ENCODE measurements at places on chromosomes 7 and 10.

DNA sequence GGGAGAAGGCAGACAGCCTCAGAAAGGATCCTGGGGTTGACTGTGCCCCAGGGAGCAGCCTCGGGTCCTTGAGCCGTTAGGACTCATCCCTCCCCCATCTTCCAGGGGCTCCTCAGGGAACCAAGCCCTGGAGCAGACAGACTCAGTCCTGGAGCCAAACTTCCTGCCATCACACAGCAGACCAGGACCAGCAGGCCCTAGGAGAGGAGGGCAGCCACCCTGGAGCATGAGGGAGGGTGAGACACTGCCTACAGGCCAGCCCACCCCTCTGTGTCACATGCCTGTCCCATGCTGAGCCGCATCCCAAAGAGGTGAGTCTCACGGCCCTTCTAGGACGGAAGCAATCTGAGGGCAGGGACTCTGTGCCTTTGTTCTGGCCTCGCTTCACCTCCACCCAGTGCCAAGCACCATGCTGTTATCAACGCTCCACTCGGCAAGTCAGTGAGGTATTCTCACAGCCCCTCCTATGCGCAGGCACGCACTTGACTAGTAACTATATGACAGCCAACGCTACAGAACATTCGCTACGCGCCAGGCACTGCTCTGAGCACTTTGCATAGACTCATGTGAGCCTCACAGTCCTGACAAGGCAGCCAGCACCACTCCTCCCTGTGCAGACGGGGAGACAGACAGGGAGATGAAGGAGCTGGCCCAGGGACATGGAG lies 19.1 kb downstream of the MAD1L1 start:
- no peak for DNase-seq

DNA sequence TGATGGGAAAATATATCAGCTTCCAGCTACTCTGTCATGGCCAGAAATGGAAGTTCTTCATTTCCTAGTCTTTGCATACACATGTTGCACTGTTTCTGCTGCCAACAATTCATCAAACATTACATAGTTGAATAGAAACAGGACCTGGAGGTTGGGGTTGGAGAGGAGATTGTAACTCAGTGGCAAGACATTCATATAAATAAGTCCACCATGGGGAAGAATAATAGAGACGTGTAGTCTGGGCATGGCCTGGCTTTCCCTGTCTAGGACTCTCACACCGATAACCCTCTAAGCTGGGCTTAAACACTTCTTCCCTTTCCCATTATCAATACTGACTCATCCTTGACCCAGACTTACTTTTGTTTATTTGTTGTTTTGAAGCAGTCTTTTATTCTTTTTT lies 155.7 kb downstream of the PLPP4 start:
- no peak for DNase-seq

DNA sequence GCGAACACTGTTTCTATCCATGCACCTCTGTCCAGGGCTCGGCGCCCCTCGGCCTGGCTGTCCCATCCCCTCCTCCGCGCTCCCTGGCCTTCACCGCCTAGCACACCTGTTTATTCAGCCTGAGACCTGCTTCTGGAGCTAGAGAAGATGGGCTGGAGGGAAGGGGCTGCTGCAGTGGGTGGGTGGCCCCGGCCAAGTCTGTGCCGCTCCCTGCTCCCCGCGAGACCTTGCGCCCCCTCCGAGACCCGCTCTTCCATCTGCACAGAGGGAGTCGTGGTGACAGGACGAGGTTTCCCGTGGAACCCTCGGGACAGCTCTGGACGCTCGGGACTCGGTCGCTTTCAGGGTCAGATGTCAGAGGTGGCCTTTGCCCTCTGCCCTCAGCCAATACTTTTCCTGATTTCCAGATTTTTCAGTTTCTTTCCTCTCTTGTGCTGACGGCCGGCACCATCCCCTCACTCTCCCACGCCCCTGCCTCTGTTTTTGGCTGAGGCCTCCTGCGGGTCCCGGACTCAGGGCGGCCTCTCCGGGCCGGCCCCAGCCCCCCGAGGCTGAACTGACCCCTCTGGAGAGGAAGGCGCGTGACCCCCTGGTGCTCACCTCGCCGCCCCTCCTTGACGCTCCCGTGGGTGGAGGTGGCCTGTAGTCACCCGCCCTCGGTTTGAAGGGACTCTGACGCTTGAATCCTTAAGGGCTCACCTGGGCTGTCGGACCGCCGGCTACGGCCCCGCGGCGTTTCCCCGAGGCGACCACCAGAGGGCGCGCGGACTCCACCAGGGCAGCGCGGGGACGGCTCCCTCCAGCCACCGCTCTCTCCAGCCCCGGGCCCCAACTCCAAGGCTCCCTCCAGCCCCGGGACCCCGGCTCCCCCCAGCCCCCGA lies 15.6 kb downstream of the SHH start:
- DNase-seq = peak; percentile 12

DNA sequence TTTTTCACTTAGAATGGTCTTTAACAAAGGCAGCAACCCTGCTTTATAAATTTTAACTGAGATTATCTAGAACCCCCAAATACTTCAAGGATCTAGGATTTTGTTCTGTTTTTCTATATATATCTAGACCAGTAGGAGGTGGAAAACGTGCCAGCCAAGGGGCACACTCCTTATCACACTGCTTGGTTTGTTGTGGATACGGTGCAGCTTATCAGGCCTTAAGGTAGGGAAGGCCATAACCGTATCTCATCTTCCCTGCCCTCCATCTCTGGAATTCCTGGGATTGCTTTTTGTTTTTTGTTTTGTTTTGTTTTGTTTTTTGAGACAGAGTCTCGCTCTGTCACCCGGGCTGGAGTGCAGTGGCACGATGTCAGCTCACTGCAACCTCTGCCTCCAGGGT lies 75.4 kb downstream of the MPLKIP start:
- no peak for DNase-seq

DNA sequence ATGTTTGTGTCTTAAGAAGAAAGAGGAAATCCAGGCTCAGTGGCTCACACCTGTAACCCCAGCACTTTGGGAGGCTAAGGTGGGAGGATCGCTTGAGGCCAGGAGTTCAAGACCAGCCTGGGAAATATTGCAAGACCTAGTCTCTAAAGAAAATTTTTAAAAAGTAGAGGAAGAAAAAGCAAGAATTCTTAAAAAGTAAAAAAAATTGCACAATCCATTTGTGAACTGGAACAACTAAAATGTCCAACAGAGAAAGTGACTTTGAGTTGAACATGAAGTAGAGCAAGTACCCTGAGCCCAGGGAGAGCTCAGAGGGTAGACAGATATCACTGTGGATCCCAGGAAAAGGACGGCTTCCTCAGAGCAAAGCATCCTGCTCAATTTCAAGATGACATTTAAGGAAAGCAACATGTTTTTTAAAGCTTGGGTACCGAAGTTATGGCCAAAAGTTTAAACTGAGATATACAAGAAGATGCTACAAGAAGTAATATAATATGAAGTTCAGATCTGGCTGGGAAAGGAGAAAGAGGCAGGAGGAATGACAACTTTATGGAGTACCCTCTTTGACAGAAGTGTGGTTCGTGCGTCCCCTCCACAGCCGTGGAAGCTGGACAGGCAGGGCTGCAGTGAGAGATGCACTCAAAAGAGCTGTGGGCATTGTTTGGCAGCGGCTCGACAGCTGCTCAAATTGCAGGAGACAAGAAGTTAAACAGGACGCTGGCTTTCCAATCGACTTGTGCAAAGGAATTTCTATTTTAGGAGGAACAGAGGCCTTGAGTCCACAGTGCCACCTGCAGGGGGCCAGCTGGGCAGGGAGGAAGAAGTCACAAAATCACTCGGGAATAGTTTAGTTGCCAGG lies 201.3 kb downstream of the JCAD start:
- peak; percentile 70 for DNase-seq

DNA sequence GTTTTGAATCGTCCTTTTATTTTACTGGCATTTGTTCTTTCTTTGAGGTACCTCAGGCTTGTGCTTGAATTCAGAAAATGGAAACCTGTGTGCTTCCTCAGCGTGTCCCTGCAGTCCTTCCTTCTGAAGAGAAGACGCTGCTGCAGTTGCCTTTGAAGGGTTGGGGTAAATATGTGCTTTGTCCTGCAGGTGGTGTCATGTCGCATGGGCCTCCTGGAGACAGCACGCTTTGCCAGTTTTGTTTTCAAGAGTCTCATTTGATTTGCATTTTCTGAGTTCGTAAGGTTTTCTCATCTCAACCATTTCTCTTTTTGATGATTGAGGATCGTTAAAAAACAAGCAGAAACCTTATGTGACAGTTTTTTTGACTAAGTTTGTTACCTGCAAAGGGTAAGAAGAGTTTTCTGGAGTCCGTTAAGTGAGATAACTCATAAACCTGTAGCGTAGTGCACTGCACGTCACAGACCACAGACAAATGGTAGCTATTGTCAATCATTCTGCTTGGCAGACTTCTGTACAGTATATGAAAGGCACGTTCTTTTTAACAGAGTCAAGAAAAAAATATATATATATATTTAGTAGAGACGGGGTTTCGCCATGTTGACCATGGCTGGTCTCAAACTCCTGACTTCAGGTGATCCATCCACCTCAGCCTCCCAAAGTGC lies 57.0 kb downstream of the CDC123 start:
- peak; percentile 61 for DNase-seq

- DNase-seq = no peak
These were observed 35.0 kb upstream of the USP6NL start for GRCh38 chr10:11646450-11646849.

GRCh38 chr7:69115788-69116187 lies 482.5 kb upstream of the AUTS2 start:
- no peak for DNase-seq

DNA sequence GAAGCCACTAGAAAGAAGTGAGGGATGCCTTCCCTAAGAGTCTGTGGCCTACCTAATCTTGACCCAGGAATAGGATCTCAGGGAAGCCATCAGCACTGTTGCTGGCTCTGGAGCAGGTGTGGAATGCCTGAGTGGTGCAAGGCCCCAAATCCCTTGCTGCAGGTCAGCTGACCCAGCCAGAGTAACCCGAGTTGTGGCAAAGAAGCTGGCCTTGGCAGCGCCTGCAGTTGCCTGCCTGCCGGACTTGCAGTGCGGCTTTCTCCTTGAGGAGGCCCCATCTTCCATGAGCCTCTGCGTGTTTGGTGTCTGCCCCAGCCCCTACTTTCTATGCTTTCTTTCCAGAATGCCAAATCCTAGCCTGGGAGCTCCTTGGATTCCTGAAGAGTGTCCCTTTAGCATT lies 5.8 kb downstream of the KIAA1217 start:
- DNase-seq = no peak

- no peak for DNase-seq
These were observed 74.2 kb upstream of the CYTH3 start for GRCh38 chr7:6346581-6346980.

DNA sequence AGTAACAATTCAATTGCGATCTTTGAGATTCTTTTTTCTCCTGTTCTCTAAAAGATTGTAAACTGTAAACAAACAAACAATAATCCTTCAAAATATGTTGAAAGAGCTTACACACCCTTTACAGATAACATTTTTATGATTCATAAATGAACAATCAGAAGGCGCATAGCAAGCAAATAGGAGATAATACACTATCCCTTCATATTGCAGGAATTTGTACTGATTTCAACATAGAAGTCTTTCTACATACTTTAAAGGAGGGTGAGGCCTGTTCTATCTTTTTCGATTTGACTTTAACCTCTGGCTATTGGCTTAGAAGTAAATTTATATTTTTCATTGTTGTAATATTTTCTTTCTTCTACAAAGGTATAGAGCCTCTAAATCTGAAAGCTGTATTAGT lies 57.2 kb downstream of the TFEC start:
- DNase-seq = no peak

DNA sequence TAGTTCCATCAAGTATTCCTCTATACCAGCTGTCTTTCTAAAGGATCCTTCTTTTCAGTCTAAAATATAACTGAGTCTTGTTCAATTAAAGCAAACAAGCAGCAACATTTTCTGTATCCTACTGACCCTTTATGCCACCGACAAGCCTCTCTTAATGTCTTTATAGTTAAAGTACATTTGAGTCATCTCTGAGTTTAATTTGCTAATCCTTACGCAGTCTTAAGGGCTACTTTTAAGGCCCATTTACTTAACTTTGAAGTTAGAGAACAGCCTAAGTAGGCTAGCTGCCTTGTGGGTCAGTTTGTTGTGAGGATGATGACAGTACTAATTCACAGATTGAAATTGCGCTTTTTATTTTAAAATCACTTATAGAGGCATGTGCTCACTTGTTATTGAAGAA lies 265.5 kb upstream of the FERD3L start:
- DNase-seq = no peak

- DNase-seq = no peak
These were observed 62.6 kb downstream of the RBM20 start for GRCh38 chr10:110706690-110707098.

DNA sequence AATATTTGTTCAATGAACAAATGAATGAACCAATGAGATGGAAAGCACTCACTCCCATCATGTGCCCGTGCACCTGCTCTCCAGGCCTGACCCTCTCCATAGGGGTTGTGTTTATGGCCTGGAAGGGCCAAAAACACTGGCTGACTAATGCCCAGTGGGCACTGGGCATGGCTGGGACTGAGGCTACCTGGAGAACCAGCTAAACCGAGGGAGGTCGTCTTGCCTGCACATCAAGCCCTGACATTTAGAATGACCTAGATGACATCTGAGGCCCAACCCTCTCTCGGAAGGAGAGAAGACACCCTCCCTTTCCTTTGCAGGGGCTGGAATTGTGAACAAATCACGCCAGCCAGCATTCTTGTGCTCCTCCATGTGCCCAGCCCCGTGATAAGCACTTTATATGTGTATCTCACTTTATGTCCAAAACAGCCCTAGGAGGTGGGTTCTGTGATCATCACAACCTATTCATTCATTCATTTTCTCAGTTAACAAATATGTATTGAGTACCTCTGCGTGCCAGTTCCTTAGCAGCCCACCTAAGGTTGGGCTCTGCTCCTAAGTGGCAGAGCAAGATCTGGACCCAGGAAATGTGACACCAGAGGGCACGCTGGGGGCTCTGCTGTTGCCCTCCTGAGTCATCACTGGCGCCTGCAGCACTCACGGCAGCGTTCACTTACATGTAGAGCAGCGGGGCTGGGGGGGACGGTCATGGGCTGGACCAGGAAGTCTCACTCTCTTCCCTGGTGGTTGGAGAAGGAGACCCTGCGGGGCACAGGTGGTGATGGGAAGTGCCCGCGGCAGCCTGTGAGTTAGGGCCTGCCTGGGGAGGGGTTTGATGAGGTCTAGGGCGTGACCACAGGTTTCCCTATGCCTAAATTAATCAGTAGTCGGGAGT lies 52.0 kb downstream of the TSPAN15 start:
- no peak for DNase-seq

- DNase-seq = no peak
These were observed 11.8 kb downstream of the TOMM7 start for GRCh38 chr7:22810843-22811242.

DNA sequence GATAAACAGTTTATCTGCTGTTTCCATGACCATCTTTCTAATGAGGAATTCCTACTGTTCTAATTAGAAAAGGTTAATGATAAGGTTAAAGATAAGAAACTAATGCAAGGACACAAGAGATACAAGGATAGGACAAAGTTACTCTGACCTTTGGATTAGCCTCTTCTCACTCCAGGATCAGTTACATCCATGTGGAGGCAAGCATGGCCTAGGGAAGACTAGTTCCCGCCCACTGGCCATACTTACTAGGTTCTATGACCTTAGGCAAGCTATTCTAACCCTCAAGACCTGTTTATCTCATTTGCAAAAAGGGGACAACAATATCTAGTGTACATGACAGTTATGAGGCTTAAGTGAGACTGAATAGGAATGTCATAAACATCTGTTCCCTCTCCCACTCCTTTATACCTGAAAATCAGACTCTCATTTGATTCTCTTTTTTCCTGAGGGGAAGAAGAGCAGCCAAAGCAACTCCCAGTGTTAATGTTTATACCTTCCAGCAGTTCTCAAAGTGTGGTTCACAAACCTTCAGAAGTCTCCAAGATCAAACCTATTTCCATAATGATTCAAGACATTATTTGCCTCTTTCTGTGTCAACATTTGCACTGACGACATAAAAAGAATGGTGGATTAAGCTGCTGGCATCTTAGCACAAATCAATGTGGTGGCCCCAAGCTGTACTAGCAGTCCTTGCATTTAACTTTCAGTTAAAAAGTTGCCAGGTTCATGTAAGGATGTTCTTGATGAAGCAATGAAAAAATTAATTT lies 72.0 kb downstream of the SRPK2 start:
- no peak for DNase-seq
